Mesangial cell (primary cell): ENCODE measurements at places on chromosomes 7 and 10. TPM values are rescaled to one million over a fixed set of nuclear protein-coding genes. Genes with fewer than 3 reads are reported as not detected.

The ZNF32 gene
- 16.8 and 24.1 TPM in 2 replicates for total RNA-seq

The ASCC1 gene
- total RNA-seq: 20.4 and 22.8 TPM in 2 replicates

The ASB13 gene
- 11.9 and 16.6 TPM in 2 replicates for total RNA-seq

The MGMT gene
- total RNA-seq: 34.1 and 48.4 TPM in 2 replicates

The LRCH4 gene
- total RNA-seq: 30.1 and 33.6 TPM in 2 replicates

The C10orf90 gene
- not detected in 2 replicates for total RNA-seq

The CACNB2 gene
- not detected in 2 replicates for total RNA-seq

The CCDC7 gene
- total RNA-seq: 0.49 and 0.76 TPM in 2 replicates

The LBX1 gene
- total RNA-seq: not detected in 2 replicates

The SLC26A3 gene
- not detected in 2 replicates for total RNA-seq

The NKX1-2 gene
- total RNA-seq: not detected in 2 replicates

The STEAP1 gene
- 0.63 and 3.6 TPM in 2 replicates for total RNA-seq

The GBX1 gene
- not detected in 2 replicates for total RNA-seq

The CYP3A7 gene
- total RNA-seq: not detected in 2 replicates
